ENCODE measurements at places on chromosomes 6 and 20. TPM values are rescaled to one million over a fixed set of nuclear protein-coding genes. Genes with fewer than 3 reads are reported as not detected.

- H3K27ac ChIP-seq, result no peak overlapping the region
- H3K4me1 ChIP-seq, result no peaks in the 10 kb centered on the region
- H3K36me3 ChIP-seq, result no peaks in the 10 kb centered on the region
- H3K27me3 ChIP-seq, result no peaks in the 10 kb centered on the region
These were observed 482.5 kb downstream of the C6orf118 start for GRCh38 chr6:164826831-164827468.

GRCh38 chr6:10400330-10400729 is 14.5 kb downstream of the TFAP2A start:
- H3K36me3 ChIP-seq, result no peaks in the 10 kb centered on the region
- peaks cover 18% of the 10 kb centered on the region for H3K4me1 ChIP-seq
- no peak overlapping the region for H3K27ac ChIP-seq
- no peak for DNase-seq
- H3K4me3 ChIP-seq, result no peak overlapping the region

- no peaks in the 10 kb centered on the region for H3K4me1 ChIP-seq
- H3K36me3 ChIP-seq, result no peaks in the 10 kb centered on the region
- no peaks in the 10 kb centered on the region for H3K27me3 ChIP-seq
- no peak overlapping the region for H3K27ac ChIP-seq
- no peak for DNase-seq
These were observed 93.3 kb downstream of the PACRG start for GRCh38 chr6:162821102-162821501.

- no peak overlapping the region for H3K27ac ChIP-seq
- H3K4me1 ChIP-seq, result peaks cover 4% of the 10 kb centered on the region
- no peak for DNase-seq
These were observed 117.0 kb upstream of the KCNG1 start for GRCh38 chr20:51139891-51140290.

DNA sequence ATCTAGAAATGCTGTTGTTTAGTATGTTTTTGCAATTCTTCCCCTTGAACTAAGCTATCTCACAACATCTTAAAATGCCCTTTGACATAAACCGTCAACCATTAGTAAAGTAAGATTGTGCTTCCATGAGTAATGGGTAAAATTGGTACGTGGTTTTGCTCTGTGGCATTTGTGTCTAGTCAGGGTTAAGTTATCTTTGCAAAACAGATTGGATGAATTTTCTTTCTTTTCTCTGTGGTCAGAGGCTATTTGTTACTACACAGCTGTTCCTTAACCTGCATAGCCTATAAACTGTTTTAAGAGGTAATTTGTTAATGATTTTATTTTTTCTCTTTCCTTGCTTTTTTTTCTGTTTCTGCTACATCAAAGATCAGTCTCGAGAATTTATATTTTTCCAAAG is 75.4 kb downstream of the RPP40 start:
- no peak for DNase-seq
- no peaks in the 10 kb centered on the region for H3K27me3 ChIP-seq
- H3K4me1 ChIP-seq, result no peaks in the 10 kb centered on the region
- H3K4me3 ChIP-seq, result no peak overlapping the region
- H3K27ac ChIP-seq, result no peak overlapping the region

GRCh38 chr20:51994751-51995417 is 192.6 kb upstream of the SALL4 start:
- no peaks in the 10 kb centered on the region for H3K36me3 ChIP-seq
- DNase-seq, result no peak
- H3K27ac ChIP-seq, result no peak overlapping the region
- H3K27me3 ChIP-seq, result no peaks in the 10 kb centered on the region
- no peaks in the 10 kb centered on the region for H3K4me1 ChIP-seq
- no peak overlapping the region for H3K4me3 ChIP-seq

DNA sequence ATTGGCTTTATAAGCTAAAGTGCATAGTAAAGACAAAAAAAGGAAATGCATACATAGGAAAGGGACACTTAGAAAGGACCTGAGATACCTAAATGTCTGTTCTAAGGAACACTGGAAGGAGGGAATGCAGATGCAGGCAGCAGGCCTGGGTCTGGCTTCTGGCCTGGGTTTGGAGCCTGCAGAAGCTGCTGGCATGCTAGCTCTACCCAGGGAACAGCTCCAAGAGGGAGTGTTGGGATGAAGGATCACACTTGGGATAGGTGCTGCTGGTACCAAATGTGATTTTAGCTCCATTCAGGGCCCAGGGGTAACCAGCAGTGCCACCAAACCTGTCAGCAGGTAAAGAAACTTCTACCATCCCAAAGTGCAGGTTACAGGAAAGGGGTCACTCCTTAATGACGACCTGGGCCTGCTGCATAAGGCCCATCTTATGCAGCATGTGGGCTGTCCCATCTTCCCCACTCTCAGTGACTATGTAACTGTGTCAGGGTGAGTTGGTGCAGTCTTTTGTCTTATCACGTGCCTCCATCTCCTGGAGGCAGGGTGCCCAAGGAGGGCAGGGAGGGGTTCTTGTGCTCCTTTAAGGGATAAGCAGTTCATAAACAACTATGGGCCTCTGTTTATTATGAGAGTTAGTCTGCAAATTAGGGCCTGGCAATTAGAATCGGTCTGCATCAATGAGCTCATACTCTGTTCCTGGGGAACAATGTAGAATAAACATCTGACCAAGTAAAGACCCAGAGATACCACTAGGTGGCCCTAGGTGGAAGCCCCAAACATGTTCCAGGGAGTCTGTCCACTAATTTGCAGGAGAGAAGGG is 26.9 kb downstream of the DDX27 start:
- peak; percentile 79 for DNase-seq
- no peak overlapping the region for H3K4me3 ChIP-seq
- H3K36me3 ChIP-seq, result peaks cover 41% of the 10 kb centered on the region
- H3K27me3 ChIP-seq, result no peaks in the 10 kb centered on the region
- H3K4me1 ChIP-seq, result no peaks in the 10 kb centered on the region

DNA sequence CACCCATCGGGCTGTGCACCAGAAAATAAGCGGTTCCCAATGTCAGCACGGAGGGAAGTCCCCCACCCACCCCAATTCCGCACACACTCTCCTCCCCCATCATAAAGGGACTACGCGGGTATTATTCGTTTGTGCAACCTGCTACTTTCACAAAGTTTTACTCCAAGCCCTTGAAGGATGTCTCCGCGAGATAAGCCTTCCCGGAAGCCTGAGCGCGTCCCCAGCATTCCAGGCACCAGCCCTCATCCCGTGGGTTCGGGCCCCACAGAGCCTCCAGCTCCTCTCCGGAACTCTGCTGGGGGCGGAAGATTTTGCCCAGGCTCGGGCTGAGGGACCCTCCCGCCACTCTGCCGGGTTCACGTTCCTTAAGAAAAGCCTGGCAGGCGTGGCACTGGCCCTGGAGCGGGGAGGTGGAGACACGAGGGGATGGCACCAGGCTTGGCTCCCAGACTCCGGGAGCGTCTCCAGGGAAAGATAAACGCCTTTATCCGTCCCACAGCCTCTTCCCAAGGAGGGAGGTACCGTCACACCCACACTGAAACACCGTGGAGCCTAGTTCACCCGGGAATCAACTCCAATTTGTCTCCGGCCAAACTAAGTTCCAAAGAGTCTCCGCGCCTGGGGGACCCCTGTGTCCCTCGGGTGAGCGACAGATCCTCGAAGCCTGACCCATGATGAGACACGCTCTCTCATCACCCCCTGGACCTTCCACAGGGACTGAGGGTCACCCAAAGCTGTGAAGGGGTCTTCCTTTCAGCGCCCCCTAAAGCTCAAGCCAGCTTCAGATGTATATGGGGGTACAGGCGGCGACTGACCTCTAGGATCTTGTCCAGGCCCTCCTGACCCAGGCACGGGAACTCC is 934 bp downstream of the KCNK5 start:
- H3K4me3 ChIP-seq, result no peak overlapping the region
- no peak overlapping the region for H3K27ac ChIP-seq
- H3K36me3 ChIP-seq, result no peaks in the 10 kb centered on the region
- no peaks in the 10 kb centered on the region for H3K4me1 ChIP-seq

- DNase-seq, result no peak
- no peaks in the 10 kb centered on the region for H3K27me3 ChIP-seq
- H3K27ac ChIP-seq, result no peak overlapping the region
- no peaks in the 10 kb centered on the region for H3K4me1 ChIP-seq
- H3K4me3 ChIP-seq, result no peak overlapping the region
- H3K36me3 ChIP-seq, result no peaks in the 10 kb centered on the region
These were observed 21.4 kb downstream of the CPNE5 start for GRCh38 chr6:36817847-36818246.

DNA sequence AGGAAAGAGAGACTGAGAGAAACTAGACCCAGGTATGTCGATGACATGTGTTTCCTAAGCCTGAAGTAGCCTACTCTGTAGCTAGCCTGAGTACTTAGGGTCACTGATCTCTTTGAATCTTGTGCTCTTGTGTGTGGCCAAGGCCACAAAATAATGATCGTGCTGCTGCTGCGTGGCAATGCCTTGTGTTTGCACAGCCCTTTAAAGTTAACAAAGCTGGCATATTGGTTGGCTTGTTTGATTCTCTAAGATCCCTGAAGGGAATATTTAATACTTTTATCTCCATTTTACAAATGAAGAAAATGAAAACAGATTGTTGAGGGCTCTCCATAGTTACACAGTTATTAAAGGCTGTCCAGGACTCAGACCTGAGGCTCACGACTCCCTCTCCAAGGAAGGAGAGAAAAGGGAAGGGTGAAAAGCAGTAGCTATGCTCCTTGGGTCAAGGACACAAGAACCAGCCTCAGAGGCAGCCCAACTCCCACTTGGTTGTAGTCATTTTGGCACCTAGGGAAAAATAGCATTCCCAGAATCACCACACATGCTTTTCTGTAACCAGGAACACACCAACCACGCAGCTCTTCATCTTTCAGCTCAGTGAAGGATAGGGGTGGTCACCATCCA is 130.7 kb downstream of the LRFN2 start:
- no peak overlapping the region for H3K27ac ChIP-seq
- DNase-seq, result no peak
- no peaks in the 10 kb centered on the region for H3K4me1 ChIP-seq
- H3K4me3 ChIP-seq, result no peak overlapping the region

DNA sequence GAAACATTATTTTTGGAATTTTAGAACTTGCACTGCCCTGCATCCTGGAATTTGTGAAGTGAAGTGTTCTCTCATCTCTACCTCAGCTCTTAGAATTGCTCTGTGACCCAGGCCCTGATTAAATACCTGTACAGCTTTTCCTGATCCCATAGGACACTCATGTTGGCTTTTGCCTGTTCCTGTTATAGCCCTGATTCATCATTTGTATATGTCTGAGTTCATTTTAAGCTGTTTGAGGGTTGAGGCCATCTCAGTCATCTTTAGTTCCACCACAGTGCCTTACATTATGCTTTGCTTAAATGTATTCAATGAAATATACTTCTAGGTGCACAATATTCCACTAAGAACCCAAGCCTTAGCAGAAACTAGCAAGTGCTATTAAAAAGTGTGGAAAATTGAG is 26.4 kb downstream of the ZFAND3 start:
- H3K4me3 ChIP-seq, result no peak overlapping the region
- no peak overlapping the region for H3K27ac ChIP-seq
- no peaks in the 10 kb centered on the region for H3K27me3 ChIP-seq
- H3K36me3 ChIP-seq, result no peaks in the 10 kb centered on the region
- no peaks in the 10 kb centered on the region for H3K4me1 ChIP-seq

- H3K4me3 ChIP-seq, result no peak overlapping the region
- H3K4me1 ChIP-seq, result no peaks in the 10 kb centered on the region
- no peaks in the 10 kb centered on the region for H3K36me3 ChIP-seq
- DNase-seq, result no peak
These were observed 243.3 kb downstream of the ADGRG6 start for GRCh38 chr6:142545147-142545546.

DNA sequence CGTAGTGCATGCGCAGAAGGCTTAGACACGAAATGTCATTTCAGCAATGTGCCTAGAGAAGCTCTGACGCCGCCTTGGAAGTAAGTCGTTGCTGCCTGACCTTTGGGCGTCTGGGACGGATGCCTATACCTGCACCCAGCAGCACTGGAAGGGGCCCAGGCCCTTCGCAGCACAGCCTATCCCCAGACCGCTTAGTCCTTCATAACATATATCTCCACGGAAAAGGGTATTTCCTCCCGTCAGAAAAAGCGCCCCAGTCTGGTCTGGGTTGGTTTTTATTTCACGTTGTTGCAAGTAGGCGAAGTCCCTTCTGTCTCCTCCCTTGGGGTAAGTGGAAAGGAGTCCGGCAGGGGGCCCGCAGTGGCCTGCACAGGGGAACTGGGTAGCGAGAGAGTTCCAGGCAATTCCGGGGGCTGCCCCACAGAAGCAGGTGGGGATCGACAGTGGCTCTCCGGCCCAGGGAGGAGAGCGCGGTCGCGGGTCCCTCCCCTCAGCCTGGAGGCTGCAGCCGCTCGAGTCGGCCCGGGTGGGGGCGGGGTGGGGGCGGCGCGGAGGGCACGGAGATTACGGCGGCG is 559 bp upstream of the EYA4 start:
- no peak overlapping the region for H3K27ac ChIP-seq
- H3K4me3 ChIP-seq, result no peak overlapping the region
- H3K27me3 ChIP-seq, result no peaks in the 10 kb centered on the region
- no peaks in the 10 kb centered on the region for H3K4me1 ChIP-seq
- H3K36me3 ChIP-seq, result no peaks in the 10 kb centered on the region
- no peak for DNase-seq

- no peaks in the 10 kb centered on the region for H3K4me1 ChIP-seq
- H3K27me3 ChIP-seq, result no peaks in the 10 kb centered on the region
- H3K36me3 ChIP-seq, result no peaks in the 10 kb centered on the region
- no peak overlapping the region for H3K27ac ChIP-seq
These were observed 229.1 kb downstream of the PLCB1 start for GRCh38 chr20:8361006-8361652.

DNA sequence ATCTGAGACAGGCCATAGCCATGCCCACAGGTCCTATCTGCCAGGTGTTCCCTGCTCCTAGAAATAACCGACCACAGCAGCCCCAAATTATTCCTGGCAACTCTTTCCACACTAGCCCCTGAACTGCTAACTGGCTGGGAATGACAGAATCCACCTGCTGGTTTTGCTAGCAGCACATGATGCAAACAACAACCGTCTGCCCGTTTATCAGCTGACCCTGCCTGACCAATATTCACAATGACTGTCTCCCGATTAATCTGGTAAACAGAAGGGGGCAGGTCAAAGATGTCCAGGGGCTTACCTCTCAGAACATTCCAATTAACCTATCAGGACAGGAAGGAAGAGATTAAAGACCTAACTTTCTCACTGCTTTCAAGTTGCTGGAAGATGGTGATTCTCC is 101.5 kb downstream of the NRSN1 start:
- H3K4me3 ChIP-seq, result no peak overlapping the region
- H3K27ac ChIP-seq, result no peak overlapping the region
- no peaks in the 10 kb centered on the region for H3K4me1 ChIP-seq
- DNase-seq, result no peak

- H3K4me3 ChIP-seq, result no peak overlapping the region
- H3K4me1 ChIP-seq, result no peaks in the 10 kb centered on the region
- no peak overlapping the region for H3K27ac ChIP-seq
- peak; percentile 45 for DNase-seq
These were observed 27.8 kb upstream of the FAM110A start for GRCh38 chr20:805713-806112.

Gene POU5F1
- total RNA-seq, result not detected

Gene APOM
- total RNA-seq, result 6.7 TPM
